ENCODE measurements at places on chromosomes 7 and 10.
A peak's percentile ranks its signal among the peaks of the same experiment; 100 is the strongest.

DNA sequence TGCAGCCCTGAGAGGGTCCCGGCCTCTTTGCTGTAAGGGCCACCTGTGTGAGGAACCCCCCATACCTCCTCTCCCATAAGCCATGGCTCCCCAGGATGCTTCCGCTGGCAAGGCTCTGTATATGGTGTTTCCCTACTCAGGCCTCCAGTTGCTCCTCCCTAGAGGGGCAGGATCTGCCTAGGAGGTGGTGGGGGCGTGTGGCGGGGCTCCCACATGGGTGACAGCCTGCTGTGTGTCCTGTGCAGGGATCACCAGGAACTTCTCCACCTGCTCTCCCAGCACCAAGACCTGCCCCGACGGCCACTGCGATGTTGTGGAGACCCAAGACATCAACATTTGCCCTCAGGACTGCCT is 25.7 kb upstream of the CSGALNACT2 start:
- no peak for DNase-seq

- DNase-seq: no peak
These were observed 23.0 kb downstream of the AKR1B15 start for GRCh38 chr7:134571746-134572461.

DNA sequence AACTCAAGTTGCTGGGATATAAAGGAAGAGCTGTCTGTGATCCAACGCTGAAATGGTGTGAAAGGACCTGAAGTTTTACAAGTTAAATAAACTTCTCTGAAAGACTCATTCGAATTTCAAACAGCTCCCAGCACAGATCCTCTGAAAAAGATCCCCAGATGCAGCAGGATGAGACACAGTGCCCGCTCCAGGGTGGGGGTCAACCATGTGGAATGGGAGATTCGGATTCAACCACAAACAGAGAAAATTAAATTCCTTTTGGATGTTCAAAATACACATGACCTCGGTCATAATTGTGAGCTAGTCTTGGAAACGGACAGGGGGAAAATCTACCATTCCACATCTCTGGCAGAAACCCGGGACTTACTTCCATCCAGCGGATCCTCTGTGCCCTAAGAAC is 119.6 kb downstream of the PRKAG2 start:
- no peak for DNase-seq

GRCh38 chr10:3807928-3808496 is 23.0 kb upstream of the KLF6 start:
- no peak for DNase-seq

DNA sequence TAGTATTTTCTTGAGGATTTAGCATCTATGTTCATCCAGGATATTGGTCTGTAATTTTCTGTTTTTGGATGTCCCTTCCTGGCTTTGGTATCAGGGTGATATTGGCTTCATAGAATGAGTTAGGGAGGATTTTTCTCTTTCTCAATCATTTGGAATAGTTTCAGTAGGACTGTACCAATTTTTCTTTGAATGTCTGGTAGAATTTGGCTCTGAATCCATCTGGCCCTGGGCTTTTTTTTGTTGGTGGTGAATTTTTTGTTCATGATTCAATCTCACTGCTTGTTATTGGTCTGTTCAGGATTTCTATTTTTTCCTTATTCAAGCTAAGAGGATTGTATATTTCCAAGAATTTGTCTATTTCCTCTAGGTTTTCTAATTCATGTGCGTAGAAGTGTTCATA is 192.7 kb downstream of the KIF20B start:
- no peak for DNase-seq

GRCh38 chr7:23065974-23066373 is 39.6 kb upstream of the KLHL7 start:
- no peak for DNase-seq

- DNase-seq: no peak
These were observed 378.5 kb upstream of the SEMA3C start for GRCh38 chr7:81297317-81297716.

- DNase-seq: peak; percentile 39
These were observed 138.5 kb downstream of the CPED1 start for GRCh38 chr7:121126801-121127534.

DNA sequence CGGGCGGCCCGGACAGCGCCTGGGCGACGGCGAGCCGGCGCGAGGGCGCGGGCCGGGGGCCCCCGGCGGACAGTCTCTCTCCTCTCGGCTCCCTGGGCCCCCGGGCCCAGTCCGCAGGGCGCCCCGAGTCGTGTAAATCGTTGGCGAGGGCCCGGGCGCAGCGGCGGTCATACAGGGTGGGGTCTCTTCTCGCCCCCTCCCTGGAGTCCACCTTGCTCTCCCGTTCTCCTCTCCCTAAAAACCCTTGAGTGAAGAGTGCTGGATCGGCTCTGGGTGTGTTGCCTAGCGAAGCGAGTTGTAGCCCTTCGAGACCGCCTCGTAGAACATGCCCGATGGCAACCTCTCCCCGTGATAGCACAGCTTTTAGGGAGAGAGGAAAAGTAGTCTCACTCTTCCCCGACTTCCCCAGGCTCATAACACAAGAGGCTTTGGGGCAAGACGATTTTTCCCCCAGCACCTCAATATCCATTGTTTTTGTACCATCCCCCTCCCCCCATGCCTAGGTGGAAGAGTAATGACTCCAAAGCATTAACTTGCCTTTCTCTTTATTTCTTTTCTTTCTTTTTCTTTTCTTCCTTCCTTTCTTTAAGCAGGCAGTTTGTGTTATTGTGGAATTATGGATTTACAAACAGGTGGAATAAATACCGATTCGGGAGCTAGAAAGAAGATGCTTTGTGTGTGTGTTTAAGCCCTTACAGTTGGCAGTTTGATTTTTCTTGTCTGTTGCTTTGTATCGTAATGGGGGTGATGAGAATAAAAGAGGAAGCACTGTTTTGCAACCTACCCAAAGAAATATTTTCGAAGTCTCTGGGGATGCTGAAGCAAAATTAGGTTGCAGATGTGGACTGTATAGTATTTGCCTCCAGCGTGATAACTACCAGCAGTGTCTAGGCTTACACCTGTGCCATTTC is 822 bp downstream of the SHOC2 start:
- peak; percentile 21 for DNase-seq

GRCh38 chr7:13627455-13627854 is 362.0 kb downstream of the ETV1 start:
- no peak for DNase-seq

DNA sequence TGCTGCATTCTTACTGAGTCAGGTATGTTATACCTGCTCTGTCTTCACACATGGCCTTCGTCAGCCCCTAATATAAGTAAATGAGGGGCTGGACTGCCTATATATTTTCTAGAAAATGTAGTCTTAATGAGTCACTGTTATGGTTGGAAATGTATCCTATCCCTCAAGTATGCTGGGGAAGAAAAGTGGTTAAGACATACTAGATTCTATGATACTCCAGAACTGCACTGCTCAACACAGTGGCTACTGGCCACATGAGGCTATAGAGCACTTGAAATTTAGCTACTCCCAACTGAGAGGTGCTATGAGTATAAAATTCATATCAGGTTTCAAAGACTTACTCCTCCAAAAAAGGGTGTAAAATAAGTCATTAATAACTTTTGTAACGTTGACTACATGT is 104.3 kb upstream of the STEAP1B start:
- DNase-seq: no peak

GRCh38 chr7:158774952-158775351 is 54.4 kb downstream of the ESYT2 start:
- DNase-seq: no peak

- no peak for DNase-seq
These were observed 96.4 kb upstream of the DIP2C start for GRCh38 chr10:785861-786214.

DNA sequence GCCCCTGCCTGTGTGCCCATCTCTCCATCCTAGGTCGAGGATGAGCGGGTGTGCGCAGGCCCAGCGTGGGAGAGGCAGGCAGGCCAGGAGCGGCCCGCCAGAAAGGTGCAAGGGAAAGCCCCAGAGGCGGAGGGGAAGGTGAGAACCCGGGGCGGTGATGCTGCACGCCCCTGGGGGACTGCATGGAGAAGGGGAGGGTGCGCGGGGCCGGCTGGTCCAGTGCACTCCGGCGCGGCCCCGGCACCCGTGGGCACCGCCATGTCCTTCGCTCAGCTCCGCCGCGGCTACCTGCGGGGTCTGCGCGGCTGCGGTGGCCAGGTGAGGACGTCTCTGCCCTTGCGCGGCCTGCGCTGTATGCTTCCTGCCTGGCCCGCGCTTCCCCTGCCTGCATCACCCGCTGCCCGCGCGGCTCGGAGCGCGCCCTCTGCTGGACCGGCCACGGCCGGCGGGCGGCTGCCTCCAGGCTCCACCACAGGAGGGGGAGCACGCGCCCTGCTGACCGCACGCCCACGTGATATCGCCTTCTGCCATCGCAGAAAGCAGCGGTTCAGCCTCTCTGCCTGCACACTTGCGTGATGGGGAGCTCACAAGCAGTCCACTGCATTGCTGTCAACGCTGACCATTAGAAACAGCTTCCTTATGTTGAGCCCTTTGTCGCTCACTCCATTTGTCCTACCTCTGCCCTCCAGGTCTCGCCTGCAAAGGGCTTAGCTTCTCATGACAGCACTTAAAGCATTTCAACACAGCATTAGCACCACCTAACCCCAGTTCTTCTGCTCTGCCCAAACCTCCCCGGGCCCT is 73.9 kb downstream of the CXCL12 start:
- peak; percentile 2 for DNase-seq
